HCT116 (cell line): ENCODE measurements at places on chromosomes 1 and 21. TPM values are rescaled to one million over a fixed set of nuclear protein-coding genes. Genes with fewer than 3 reads are reported as not detected.
A peak's percentile ranks its signal among the peaks of the same experiment; 100 is the strongest.

The KIFAP3 gene
- 10.8 TPM for total RNA-seq

The HNRNPR gene
- 194 TPM for total RNA-seq

The PRDM16 gene
- total RNA-seq, result 6.1 TPM

The ITLN2 gene
- total RNA-seq, result 0.20 TPM

The DCDC2B gene
- 0.27 TPM for total RNA-seq

DNA sequence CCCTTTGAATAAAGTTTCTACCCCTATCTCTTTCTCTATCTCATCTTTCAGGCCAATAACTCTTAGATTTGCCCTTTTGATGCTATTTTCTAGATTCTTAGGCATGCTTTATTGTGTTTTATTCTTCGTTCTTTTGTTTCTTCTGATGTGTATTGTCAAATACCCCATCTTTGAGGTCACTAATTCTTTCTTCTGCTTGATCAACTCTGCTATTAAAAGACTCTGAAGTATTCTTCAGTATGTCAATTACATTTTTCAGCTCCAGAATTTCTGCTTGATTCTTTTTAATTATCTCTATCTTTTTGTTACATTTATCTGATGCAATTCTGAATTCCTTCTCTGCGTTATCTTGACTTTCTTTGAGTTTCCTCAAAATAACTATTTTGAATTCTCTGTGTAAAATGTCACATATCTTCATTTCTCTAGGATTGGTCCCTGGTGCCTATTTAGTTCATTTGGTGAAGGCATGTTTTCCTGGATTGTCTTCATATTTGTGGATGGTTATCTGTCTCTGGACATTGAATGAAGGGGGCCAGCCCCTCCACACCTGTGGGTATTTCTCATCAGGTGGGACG is 11.2 kb upstream of the CYP2J2 start:
- DNase-seq, result no peak
- H3K27me3 ChIP-seq, result no peaks in the 10 kb centered on the region
- no peaks in the 10 kb centered on the region for H3K36me3 ChIP-seq
- H3K4me3 ChIP-seq, result no peak overlapping the region
- no peaks in the 10 kb centered on the region for H3K4me1 ChIP-seq

DNA sequence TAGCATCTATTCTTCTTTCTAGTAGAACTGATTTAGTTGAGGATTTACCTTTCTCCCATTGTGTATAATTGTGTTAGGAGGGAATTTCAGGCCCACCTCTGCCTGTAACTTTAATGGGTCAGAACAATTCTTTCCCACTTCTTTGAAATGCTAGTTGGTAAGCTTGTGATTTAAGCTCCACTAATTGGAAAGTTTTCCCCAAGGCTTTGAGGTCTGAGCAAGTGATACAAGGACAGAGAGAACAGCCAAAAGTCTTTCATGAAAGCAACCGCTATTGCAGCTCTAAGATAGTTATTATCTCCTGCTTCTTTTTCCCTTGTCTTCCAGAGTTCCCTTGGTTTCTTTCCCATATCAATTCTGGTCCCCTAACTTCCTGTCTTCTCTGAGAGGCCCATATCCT is 38.7 kb upstream of the PDC start:
- no peak overlapping the region for H3K4me3 ChIP-seq
- DNase-seq, result no peak
- H3K36me3 ChIP-seq, result no peaks in the 10 kb centered on the region
- no peak overlapping the region for H3K27ac ChIP-seq

- no peak overlapping the region for H3K27ac ChIP-seq
- no peaks in the 10 kb centered on the region for H3K36me3 ChIP-seq
- H3K4me3 ChIP-seq, result no peak overlapping the region
- no peaks in the 10 kb centered on the region for H3K27me3 ChIP-seq
Observed at GRCh38 chr1:221350091-221350490, 391.8 kb downstream of the DUSP10 start.

GRCh38 chr1:167668108-167668507 is 38.1 kb downstream of the RCSD1 start:
- no peak for DNase-seq
- no peak overlapping the region for H3K4me3 ChIP-seq
- no peaks in the 10 kb centered on the region for H3K27me3 ChIP-seq
- H3K27ac ChIP-seq, result no peak overlapping the region
- H3K4me1 ChIP-seq, result peaks cover 12% of the 10 kb centered on the region

DNA sequence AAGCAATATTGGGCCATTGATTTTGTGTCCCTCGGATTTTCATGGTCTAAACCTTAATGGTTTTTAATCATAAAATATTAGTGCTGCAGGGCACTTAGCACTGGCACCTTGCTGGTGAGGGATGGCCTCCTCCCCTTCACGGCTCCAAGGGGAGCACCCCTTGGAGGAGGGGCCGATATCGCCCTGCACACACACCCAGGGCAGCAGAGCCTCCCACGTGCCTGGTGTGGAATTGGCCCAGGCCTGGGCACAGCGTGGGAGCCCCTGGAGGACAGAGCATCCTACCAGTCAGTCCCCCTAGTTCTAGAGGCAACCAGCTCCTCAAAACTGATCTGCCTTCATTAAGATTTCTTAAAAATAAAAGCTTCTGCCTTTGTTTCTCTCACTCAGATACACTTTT is 90.7 kb upstream of the CSF3R start:
- no peaks in the 10 kb centered on the region for H3K36me3 ChIP-seq
- H3K4me1 ChIP-seq, result no peaks in the 10 kb centered on the region
- peaks cover 14% of the 10 kb centered on the region; the same call in 1 of the 2 replicates for H3K27me3 ChIP-seq
- no peak for DNase-seq
- H3K4me3 ChIP-seq, result no peak overlapping the region

- H3K36me3 ChIP-seq, result no peaks in the 10 kb centered on the region
- H3K4me1 ChIP-seq, result peaks cover 14% of the 10 kb centered on the region
Observed at GRCh38 chr1:84574936-84575335, 696 bp upstream of the CTBS start.

GRCh38 chr1:95287825-95288224 is 53.8 kb downstream of the RWDD3 start:
- H3K27ac ChIP-seq, result no peak overlapping the region
- no peaks in the 10 kb centered on the region for H3K4me1 ChIP-seq
- H3K27me3 ChIP-seq, result no peaks in the 10 kb centered on the region
- no peak for DNase-seq
- no peaks in the 10 kb centered on the region for H3K36me3 ChIP-seq

DNA sequence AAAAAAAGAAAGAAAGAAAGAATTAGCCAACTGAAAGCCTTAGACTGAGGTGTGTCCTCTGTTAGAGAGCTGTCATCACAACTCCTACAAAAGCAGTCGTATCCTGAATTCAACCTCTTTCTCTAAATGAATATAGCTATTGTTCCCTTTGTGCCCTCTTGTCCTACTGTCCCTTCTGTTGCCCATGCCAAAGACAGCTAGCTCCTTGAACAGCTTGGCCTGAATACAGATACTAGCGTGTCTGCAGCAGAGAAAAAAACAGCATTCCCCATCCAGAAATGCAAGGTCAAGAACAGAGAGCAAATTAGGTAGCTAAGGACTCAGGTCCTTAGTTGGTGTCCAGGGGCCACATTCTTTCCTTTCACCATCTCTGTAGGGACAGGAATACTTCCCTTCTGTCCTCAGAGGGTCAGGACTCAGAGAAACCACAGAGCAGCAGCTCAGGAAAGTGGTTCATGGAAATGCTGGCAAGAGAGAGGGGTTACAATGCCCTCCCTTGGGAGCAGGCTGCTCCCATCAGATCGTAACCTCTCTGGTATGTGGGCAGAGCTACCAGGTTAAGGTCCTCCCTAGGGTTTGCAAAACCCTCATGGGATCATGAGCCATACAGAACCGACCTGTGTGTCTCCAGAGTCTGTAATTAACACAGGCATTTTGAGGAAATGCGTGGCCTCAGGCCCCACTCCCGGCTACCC is 1.8 kb upstream of the ZBTB48 start:
- DNase-seq, result no peak
- no peaks in the 10 kb centered on the region for H3K36me3 ChIP-seq
- H3K4me3 ChIP-seq, result no peak overlapping the region
- no peaks in the 10 kb centered on the region for H3K27me3 ChIP-seq

DNA sequence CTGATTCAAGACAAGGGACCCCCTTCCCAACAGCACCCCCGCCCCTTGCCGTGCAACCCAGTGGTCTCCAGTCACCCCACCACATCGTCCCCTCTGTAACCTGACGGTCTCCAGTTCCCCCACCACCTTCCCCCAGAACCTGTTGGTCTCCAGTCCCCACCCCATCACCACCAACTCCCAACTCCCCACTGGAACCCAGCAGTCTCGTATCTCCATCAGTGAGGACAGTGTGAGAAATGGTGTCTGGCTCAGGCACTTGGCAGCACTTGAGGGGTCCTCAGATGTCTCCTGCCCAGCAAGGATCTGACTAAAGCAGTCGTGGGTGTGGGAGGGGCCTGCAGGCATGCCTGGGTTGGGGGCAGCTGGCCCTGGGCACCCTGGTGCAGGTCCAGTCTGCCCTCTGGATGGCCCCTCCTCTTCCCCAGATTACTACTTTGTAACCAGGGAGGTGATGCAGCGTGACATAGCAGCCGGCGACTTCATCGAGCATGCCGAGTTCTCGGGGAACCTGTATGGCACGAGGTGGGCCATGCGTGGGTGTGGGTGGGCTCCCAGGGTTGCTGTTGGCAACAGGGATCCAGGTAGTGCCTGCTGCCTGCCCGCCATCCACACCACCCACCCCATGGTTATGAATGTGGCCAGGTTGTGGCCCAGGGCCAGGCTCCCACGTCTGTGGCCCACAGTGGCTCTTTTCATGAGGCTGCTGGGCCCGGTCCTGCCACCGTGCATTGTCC is 3.1 kb upstream of the GJC2 start:
- H3K36me3 ChIP-seq, result 0 out of 2 replicates have a peak, but pooled peaks cover 6% of the 10 kb centered on the region
- H3K27me3 ChIP-seq, result no peaks in the 10 kb centered on the region
- H3K4me1 ChIP-seq, result no peaks in the 10 kb centered on the region; the same call in 1 of the 2 replicates
- H3K4me3 ChIP-seq, result no peak overlapping the region
- no peak overlapping the region for H3K27ac ChIP-seq

DNA sequence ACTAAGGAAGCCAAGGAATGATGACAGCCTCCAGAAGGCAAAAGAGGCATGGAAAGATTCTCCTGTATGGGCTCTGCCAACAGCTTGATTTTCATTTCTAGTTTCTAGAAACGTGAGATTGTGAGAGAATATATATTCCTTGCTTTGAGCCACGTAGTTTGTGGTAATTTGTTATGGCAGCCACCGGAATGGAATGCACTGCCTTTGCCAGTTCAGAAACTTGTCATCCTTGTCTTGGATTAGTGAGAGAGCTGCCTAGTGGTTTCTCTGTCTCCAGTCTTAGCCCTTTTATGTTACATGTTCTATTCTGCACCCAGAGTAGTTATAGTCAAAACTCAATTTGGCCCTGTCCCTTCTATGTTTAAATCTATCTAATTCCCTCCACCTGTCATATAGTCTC is 216.0 kb upstream of the PTGFR start:
- H3K4me3 ChIP-seq, result no peak overlapping the region
- no peaks in the 10 kb centered on the region for H3K4me1 ChIP-seq
- H3K36me3 ChIP-seq, result no peaks in the 10 kb centered on the region
- no peaks in the 10 kb centered on the region for H3K27me3 ChIP-seq

DNA sequence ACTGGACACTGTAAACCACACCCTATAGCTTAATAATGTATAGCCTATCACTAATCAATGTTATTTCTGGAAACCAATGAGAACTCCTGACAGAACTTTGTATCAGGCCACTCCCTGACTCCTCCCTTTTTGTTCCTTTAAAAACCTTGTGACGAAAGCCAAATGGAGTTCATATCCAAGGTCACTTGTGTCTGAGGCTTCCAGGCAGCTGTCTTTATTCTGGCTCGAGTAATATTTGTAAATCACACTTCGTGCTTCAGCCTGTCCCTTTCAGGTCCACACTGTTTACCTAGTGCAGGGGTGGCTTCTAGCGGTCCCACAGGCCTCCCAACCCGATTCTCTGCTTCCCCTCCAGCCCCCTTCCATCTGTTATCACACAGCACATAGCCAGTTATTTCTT is 16.2 kb upstream of the CAPN9 start:
- DNase-seq, result no peak
- no peak overlapping the region for H3K4me3 ChIP-seq
- H3K27ac ChIP-seq, result no peak overlapping the region
- H3K36me3 ChIP-seq, result no peaks in the 10 kb centered on the region
- H3K27me3 ChIP-seq, result no peaks in the 10 kb centered on the region
- no peaks in the 10 kb centered on the region for H3K4me1 ChIP-seq

DNA sequence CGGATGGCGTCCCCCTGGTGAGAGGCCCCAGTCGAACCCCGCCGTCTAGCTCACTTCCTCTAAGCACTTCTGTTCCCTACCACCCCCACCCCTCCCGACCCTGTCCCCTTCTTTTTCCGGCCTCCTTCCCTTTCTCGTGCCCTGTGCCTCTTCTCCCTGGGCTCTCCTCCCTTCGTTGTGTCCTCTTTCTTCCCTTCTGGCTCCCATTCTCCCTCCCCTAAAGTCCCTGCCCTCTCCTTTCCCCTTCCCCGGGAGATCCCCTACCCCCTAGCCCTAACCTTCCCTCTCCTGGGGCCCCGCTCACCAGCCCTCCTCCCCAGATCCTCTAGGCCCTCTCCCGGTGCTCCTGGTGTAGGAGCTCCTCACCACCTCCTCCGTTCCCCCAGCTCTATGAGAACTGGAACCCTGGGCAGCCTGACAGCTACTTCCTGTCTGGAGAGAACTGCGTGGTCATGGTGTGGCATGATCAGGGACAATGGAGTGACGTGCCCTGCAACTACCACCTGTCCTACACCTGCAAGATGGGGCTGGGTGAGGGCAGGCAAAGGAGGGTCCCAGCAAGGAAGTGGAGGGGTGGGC is 15.9 kb downstream of the BCAN start:
- peaks cover 20% of the 10 kb centered on the region for H3K36me3 ChIP-seq
- H3K4me3 ChIP-seq, result no peak overlapping the region
- H3K27ac ChIP-seq, result peak overlapping the region; percentile 99; the same call in 1 of the 2 replicates
- no peaks in the 10 kb centered on the region for H3K27me3 ChIP-seq

DNA sequence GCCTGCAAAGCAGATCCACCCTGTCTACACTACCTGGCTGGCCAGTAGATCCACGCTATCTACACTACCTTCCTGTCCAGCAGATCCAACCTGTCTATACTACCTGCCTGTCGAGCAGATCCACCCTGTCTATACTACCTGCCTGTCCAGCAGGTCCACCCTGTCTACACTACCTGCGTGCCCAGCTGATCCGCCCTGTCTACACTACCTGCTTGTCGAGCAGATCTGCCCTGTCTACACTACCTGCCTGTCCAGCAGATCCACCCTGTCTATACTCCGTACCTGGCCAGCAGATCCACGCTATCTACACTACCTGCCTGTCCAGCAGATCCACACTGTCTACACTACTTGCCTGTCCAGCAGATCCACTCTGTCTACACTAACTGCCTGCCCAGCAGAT is 102.8 kb upstream of the SAMD11 start:
- no peaks in the 10 kb centered on the region for H3K27me3 ChIP-seq
- no peak overlapping the region for H3K27ac ChIP-seq
- H3K4me3 ChIP-seq, result no peak overlapping the region
